ENCODE measurements at places on chromosomes 12 and 14.
A peak's percentile ranks its signal among the peaks of the same experiment; 100 is the strongest.

- no peak for DNase-seq
Measured at GRCh38 chr14:104534036-104534435, 45.5 kb upstream of the C14orf180 start.

GRCh38 chr14:78595797-78596196 lies 425.6 kb downstream of the NRXN3 start:
- DNase-seq: no peak

DNA sequence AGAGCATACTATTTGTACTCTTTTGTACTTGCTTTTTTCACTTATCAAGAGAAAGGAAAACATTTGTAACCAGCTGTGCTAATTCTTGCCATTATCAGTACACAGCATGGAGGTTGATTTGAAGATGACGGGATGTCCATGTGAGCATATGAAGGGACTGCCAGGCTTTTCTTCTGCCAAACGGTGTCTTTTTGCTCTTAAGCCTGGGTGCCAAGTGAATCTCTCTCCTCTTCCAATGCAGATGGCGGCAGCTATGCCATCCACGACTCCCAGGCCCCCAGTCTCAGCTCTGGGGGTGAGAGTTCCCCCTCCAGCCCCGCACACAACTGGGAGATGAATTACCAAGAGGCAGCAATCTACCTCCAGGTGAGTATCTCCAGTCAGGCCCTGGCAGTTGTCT lies 38.9 kb downstream of the TPCN1 start:
- DNase-seq: no peak

DNA sequence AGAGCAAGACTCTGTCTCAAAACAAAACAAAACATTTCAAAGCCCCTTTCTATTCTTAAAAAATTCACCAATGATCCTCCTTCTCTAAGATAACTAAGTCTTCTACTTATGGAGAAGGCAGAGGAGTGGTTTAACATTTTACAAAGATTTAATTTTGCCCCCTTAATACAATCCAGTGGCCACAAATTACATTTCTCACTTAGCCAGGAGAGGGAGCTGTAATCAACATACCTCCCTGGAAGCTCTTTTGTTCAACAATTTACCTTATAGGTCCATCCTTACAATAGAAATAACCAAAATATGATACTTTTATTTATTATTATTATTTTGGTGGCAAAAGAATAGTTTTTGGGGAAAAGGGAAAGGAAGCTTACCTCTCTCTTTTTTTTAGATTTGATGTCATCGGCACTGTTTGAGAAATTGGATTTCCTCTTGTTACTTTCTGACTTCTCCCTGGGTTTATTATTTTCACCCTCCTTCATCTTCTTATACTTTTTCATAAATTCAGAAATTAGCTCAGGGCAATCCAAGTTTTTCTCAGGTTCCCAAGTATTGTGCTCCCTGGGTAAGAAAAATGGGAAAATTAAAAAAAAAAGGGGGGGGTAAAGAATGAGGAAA lies 28.1 kb downstream of the CBX5 start:
- DNase-seq: no peak

DNA sequence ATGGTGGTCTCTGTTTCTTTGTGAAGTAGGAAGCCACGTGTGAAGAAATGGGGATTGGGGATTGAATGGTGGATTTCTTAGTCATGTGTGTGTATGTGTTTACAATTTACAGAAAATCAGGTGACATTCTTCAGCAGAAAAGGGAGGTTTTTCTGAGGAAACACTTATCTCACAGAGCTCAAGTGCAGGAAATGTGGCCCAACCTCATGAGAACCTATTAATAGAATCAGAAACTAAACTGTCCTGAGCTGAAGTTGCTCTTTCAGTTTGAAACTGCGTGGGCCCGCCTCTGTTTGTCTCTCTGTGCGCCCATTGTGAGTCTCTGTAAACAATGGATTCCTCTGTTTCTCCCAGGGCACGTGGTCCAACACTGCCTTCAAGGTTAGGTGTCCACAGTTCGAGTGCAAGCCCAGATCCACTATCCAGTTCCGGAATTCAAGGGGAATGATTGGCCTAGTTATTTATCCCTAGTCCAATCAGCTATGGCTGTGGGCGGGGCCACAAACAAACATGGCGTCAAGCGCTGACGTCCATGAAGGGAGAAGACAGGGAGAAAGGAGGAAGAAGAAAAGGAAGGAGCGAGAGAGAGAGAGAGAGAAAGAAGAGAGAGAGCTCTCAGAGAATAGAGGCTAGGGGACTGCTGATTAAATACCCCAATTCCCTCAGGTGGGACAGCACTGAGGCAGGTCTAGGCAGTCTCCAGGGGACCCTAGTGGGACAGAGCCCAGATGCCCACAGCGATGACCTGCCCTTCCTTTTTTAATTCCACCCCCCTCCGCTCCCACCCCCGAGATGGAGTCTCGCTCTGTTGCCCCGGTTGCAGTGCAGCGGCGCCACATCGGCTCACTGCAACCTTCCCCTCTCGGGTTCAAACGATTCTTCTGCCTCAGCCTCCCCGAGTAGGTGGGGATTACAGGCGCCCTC lies 31.4 kb upstream of the C12orf76 start:
- peak; percentile 76 for DNase-seq

DNA sequence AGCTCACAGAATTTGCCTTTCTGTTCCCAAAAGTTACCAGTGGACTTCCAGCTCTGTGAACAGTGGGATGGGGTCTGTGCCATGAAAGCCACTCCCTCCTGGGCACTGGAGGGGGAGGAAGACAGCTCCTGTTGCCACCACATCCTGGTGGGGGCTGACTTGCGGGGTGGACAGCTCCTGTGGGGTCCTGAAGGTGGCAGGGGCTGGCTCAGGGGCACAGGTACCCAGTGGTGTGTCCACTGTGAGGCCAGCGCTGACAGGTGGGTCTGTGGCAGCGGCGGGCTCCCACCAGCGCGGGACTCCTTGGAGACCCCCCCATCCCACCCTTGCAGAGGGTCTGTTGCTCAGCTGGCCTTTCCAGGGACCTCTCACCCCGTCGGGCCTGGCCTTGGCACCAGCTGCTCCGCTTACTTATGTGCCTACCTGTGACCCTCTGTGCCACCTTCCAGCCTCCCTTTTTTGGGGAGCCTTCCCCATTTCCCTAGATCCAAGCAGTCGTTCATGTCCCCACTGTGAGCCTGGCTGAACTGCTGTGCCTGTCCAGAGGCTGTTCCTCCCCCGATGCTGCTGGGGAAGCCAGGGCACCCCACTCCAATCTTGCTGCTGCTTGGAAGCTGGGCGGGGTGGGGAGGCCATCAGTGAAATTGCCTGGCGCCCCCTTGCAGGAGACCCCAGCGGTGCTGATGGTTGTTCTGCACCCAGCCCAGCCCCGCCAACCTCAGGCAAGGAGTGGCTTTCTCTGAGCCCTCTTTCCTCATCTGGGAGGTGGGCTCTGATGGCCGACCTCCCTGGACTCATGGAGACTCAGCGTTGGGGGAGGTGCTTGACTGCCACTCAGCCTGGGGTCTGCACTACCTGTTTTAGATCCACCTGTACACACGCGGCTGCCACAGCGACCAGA lies 2.2 kb downstream of the TEDC1 start:
- DNase-seq: no peak

GRCh38 chr14:27006570-27006969 lies 408.7 kb upstream of the NOVA1 start:
- no peak for DNase-seq
